Omental fat pad (tissue), 4 donors: ENCODE measurements at places on chromosomes 12 and 14.

DNA sequence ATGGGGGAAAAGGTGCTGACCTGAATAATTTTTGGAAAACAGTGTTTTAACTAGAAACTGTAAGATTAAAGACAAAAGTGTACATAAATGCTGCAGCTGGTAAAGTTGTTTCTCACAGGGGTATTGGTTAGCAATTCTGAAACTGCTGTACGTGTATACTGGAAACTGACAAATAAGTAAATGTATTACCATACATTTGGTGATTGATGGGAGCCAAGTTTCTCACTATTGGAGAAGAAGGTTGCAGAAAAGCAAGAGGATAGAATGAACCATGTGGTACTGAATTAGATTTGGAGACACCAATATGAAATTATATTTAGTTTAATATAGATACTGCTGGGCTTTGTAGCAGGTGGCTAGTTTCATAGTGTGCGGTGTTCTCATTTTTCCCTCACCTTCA, 19.6 kb upstream of the FBXO33 start:
- DNase-seq = no peak

DNA sequence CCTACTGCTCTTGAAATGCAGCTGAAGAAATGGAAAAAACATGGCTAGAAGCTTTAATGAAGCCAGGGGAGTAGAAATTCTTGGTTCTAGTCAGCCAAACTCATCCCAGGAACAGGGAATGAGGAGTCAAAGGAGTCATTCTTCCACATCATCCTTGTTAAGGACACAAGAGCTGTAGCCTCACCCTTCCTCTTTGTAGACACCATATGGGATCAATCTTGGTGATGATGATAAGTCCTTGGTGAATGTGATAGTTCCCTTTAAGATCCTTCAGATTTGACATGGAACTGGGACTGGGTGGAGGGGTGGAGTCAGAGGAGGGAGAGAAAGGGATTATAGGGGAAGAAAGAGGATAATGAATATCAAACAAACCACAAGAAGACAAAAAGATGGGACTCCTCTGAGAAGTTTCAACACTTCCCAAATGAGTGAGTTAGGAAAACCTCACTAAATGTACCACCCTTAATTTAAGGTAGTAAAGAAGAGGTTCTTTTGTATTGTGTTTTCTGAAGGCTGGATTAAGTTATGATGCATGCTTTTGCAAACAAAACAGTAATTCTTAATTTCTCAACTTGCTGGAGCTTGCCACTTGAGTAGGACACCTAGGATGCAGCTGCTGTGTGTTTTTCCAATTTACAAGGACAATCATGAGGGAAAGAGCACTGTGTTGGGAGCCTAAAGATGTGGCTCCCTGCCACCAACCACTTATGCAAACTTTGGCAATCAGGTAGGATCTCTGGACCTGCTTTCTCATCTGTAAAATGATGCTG, 104.0 kb downstream of the WIF1 start:
- DNase-seq = no peak

DNA sequence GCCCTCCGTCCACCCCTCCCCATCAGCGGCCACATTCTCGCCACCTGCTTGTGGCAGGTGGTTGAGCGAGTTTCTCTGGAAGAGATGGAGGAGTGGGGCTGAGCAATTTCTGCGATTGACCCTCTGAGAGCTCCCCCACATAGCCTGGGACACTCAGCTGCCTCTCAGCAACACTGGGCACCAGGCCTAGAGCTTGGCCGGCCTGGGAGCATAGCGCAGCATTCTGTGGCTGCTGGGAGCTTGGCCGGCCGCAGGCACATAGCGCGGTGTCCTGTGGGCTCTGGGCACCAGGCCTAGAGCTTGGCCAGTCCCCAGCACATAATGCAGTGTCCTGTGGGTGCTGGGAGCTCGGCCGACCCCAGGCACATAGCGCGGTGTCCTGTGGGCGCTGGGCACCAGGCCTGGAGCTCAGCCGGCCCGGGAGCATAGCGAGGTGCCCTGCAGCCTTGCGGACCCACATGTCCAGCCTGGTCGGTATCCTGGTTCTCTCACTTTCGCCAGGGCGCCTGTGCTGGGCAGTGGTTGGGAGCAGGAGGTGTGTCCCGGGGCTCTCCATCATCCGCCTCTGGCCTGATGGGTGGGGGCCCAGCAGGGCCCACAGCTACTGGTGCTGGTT, 43.8 kb downstream of the LRCOL1 start:
- DNase-seq = no peak

GRCh38 chr12:27343255-27344000, 10.8 kb downstream of the BMAL2 start:
- DNase-seq = no peak

GRCh38 chr12:89250213-89250612, 102.1 kb downstream of the DUSP6 start:
- DNase-seq = no peak

- no peak for DNase-seq
Observed at GRCh38 chr14:67002994-67003753, 186.1 kb upstream of the GARIN2 start.

DNA sequence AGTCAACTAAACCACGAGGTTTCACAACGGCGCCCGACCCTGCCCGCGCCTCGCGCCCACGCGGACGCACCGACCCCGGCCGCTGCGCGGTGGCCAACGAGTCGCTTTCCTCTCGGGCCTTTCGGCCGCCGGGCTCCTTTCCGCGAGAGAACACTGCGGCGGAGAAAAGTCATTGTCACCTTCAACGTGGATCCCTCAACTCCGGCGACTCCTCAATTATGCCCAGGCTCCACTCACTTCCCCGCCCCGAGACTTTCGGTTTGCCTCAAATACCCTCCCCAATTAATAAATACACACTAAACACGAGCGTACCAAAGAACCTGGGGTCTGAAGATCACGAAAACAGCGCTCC, 450 bp downstream of the SINHCAF start:
- peak; percentile 26 for DNase-seq

- no peak for DNase-seq
Observed at GRCh38 chr12:109065154-109065852, 12.9 kb downstream of the USP30 start.

- DNase-seq = no peak
Observed at GRCh38 chr12:1805441-1806081, 14.8 kb upstream of the LRTM2 start.

- DNase-seq = no peak
Observed at GRCh38 chr12:110343114-110343513, 60.4 kb downstream of the ANAPC7 start.

- no peak for DNase-seq
Observed at GRCh38 chr14:35406506-35407305, 2.2 kb upstream of the NFKBIA start.

DNA sequence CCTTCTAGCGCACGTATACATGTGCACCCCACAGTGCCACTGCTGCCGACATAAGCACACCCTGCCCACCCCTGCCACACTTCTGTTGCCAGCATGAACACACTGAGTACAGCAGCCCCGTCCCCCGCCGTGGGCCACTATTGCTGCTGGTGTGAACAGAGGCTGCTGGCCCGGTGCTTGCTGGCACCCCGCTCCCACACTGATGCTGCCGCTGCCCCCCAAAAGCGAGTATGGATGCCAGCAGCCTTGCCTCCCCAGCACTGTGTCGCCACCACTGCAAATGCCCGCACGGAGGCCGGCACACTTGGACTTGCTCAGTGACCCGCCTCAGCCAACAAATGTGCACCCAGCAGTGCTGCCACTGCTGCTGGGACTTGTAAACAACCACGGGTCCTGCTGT, 872.4 kb upstream of the ATXN7L3B start:
- no peak for DNase-seq

DNA sequence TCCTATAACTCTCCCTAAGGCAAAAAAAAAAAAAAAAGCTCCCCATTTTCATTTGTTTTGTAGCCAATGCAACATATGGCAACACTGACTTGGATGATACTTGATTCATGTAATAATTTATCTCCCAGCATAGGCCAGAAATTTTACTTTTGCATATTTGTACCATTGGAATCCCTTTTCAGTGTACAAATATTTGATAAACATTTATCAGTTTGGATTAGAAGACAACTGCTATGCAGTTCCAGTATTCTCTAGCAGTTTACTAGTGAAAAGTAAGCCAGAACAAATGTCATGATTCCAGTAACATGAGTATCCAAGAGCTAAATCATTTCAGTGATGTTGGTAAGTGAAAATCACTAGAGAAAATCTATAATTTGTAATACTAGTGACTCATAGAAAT, 392.3 kb downstream of the CCER1 start:
- DNase-seq = no peak

- no peak for DNase-seq
Observed at GRCh38 chr12:1324910-1325309, 269.5 kb downstream of the FBXL14 start.

DNA sequence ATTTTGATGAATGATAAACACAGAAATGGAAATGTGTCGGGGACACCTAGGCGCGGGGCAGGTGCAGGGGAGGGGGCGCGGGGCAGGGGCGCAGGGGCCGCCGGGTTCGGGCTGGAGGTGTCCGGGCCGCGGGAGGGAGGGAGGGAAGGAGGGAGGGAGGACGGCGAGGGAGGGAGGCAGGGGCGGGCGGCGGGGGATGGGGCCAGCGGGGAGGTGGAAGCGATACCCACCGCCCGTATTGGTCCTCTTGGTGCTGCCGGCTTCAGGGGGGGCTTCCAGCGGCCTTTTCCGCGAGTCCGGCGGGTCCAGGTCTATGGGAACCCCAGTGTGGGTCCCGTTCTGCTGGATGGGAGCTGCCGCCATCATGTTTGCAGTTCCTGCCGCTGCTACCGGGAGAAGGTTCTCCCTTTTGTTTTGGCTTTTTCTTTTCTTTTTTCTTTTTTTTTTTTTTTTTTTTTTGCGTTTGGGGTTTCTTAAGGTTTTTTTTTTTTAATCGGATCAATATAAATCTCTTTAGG, 703 bp downstream of the NOVA1 start:
- DNase-seq = no peak

- DNase-seq = no peak
Observed at GRCh38 chr12:102992720-102993119, 35.2 kb downstream of the ASCL1 start.

GRCh38 chr14:39107591-39107996, 4.6 kb upstream of the SEC23A start:
- DNase-seq = no peak

DNA sequence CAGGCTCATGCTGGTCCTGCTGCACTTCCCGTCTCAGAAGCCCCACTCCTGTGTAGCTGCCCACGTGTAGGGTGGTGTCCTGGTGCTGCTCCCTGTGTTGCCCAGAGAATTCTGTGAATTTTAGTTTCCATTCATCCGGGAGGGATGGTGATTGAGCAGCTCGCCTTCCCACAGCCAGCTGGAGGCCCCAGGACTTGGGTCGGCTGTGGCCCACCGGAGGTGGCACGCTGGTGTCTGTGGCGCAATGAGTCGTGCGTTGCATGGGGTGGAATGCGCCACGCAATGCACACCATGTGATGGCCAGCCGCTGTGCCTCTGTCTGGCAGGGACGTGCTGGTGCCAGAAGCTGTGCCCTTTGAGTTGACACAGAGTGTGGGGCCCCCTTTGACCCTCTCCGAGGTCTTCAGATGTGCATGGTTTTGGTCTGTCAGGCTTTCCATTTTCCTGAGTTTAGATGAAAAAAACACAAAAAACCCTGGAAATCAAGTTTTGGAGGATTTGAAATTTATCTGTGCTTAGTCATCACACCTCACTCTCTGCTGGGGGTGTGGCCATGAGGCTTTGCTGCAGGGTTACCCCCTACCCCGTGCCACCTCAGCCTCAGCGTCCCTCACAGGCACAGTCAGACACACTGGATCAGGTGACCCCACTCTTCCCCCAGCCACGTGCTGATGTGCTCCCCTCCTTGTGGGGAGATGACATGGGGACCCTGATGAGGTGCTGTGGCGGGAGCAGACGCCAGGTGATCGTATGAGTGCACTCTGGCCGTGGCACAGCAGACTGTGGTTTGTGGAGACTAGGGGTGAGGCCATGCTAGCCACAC, 64.6 kb downstream of the EP400 start:
- DNase-seq = no peak

GRCh38 chr14:93972618-93973205, 3.7 kb downstream of the ASB2 start:
- DNase-seq = no peak

DNA sequence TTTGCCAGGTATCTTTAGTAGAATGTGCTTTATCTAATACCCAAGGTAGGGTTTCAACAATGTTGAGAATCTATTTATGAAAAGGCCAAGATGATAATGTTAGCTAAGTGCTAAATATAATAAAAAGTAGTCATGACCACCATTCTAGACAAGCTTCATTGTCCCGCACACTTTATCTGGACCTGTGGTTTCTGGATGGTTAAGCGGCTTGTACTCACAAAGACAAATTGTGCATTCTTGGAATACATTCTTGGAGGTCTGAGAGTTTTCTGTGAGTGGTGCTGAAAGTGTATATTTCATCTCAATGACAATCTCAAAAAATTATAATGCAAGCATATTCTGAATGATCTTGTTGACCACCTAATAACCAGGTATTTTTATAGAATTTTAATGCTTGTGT, 646.9 kb downstream of the DIO2 start:
- no peak for DNase-seq

GRCh38 chr12:6384499-6385436, 806 bp downstream of the LTBR start:
- no peak for DNase-seq

GRCh38 chr12:90729736-90730135, 225.2 kb downstream of the CCER1 start:
- no peak for DNase-seq

DNA sequence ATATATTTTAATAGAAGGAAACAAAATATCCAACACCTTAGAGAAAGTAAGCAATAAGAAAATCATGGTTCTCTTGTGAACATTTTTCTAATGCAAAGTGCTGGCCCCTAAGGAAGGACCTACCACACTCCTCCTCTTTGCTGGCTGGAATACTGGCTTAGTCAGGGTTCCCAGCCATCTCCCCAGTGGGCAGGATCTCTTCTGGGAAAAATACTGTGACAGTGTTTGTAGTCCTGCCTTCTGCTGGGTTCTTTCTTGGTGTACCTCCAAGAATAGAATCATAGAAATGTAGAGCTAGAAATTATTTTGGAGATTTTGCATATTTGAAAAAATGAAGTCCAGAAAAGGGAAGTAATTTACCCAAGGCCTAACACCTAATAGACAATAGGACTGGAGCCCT, 31.9 kb downstream of the KCNMB4 start:
- DNase-seq = no peak

DNA sequence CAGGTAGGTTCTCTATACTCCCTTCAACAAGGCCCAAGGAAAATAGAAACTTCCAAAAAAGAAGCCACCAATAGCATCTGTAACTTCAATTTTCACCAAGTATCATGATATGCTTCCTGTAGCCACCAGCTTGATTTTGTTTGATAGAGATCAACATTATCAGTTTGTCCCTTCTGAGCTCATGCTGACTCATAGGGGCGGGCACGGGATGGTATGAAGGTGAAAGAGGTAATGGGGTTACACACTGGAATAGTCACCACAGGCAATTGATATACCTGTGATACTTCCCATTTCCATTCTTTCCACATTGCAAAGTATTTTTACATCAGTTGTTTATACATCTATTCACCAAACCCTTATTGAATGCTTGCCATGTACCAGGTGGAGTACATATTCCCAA, 134.1 kb downstream of the KCNA5 start:
- no peak for DNase-seq

- DNase-seq = no peak
Observed at GRCh38 chr12:125205386-125205785, 140.2 kb downstream of the AACS start.

GRCh38 chr14:53019406-53019805, 68.6 kb upstream of the FERMT2 start:
- no peak for DNase-seq

GRCh38 chr12:70031046-70031445, 206.0 kb downstream of the MYRFL start:
- no peak for DNase-seq
